ENCODE measurements at places on chromosomes 3 and 15.

DNA sequence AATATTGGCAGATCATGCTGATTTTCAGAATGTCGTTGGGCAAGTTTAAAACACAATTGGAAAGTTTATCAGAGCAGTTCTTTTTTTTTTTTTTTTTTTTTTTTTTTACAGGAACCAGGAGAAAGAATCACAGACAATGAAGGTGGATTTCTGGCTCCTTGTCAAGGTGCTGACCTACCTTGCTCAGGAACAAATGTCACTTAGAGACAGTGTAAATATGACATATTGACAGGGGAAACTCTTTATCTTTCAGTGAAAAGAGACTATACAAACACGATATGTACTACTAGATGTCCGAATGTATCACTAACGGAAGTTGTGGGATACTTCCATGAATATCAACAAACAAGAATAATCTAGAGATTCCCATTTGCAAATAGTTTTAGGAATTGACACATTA, 237.3 kb downstream of the FMN1 start:
- no peak for DNase-seq

- no peak for DNase-seq
Observed at GRCh38 chr15:42365921-42366550, 6.7 kb downstream of the CAPN3 start.

- no peak for DNase-seq
Observed at GRCh38 chr3:114427285-114428043, 133.6 kb downstream of the TIGIT start.

DNA sequence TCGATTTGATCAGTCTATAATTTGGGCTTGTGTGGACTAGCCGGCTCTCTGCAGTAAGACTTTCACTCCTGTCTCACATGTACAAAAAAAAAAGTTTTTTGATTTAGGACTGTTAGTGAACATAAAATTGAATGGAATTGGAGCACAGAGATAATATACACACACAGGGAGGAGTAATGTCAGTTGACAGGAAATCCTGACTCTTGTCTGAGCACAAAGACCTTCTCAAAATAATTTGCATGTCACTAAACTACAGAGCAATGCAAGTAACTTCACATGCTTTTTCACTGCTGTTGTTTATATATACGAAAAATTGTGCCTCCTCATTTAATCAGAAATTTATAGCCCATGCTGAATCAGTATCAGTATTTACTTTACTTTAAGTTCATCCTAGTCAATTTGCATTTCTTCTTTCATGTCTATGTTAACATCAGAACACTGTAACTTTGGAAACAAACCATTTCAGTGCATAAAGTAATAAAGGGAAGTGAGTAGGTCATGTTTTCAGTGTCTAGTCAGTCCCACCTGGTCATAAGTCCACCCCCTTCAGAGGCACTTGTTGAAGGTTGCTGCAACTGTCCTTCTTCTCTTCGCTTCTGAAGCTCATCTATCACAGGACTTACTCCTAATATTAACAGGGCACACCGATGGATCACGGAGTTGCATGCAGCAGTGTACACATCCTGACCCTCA, 115.8 kb downstream of the FBXL22 start:
- DNase-seq: no peak

- no peak for DNase-seq
Observed at GRCh38 chr3:81245043-81245442, 516.4 kb downstream of the GBE1 start.

DNA sequence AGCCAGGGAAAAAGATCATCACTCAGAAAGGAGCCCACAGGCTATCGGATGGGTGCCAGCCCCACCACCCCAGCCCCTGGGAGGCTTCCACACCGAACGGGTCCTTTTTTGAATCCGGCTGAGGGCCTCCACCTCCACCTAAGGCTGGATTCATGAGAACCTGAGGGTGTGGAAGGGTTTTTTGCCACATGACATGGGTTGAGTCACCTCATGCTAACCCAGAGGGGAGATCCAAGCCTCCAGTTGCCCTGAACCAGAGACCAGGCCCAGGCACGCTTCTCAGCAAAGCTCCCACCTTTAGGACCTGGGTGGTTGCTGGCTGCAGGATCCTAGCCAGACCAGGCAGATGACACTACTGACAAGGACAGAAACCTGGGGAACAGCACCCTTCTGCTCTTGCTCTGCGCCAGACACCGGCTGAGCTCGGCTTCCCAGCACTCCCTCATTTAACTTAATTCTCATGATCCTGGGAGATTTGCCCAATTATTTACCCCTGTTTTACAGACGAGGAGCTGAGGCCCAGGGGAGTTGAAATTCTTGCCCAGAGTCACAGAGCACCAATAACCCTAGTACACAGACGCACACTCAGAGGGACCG, 25.6 kb downstream of the DUSP7 start:
- DNase-seq: no peak

- no peak for DNase-seq
Observed at GRCh38 chr3:99854756-99855298, 37.2 kb downstream of the CMSS1 start.

GRCh38 chr3:11641683-11642430, 1.9 kb downstream of the VGLL4 start:
- DNase-seq: no peak

- no peak for DNase-seq
Observed at GRCh38 chr3:158569794-158570193, 1.2 kb upstream of the MLF1 start.

- DNase-seq: peak; percentile 4
Observed at GRCh38 chr3:32614956-32615355, 44.3 kb upstream of the DYNC1LI1 start.

- peak; percentile 27 for DNase-seq
Observed at GRCh38 chr3:151871639-151872468, 1.6 kb upstream of the SUCNR1 start.

- no peak for DNase-seq
Observed at GRCh38 chr15:87224404-87224803, 1032.1 kb downstream of the NTRK3 start.

DNA sequence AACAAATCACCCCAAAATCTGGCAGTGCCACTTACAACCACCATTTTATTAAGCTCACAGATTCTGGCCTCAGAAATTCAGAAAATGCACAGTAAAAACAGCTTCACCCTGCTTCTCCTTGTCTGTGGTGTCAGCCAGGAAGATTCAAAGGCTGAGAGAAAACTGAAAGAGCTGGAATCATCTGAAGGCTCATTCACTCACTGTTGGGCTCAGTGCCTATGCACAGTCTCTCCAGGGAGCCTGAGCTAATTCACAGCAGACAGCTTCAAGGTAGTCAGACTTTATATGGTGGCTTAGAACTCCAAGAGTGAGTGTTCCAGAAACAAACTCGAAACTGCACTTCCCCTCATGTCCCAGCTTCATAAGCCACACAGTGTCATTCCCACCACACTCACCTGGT, 16.5 kb upstream of the PLOD2 start:
- DNase-seq: no peak

DNA sequence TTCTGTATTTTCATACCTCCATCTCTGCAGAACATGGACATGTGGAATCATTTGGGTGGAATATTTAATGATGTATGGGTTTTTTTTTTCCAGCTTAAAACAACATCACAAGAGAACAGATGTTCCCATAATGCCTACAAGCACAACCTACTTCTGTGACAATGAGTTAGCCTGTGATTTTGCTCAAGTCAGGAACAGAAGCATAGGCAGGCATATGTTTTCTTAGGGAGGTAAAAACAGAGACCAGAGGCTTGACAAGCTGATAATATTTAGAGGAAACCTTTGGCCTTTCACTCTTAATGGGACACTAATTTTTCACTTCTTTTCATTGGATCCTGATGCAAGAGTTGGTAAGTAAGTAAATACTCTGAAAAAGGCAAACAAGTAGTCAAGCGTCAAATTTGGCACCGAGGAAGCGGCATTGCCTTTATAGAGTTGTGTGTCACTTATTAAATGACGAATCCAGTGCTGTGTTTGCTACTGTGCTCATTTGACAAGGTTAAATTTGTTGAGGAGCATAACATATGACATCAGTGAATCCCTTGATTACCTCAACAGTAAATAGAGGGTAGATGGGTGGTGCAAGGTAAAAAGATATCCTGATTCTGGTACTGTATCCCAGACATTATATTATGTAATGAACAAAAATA, 66.7 kb upstream of the RBMS3 start:
- no peak for DNase-seq

- peak; percentile 86 for DNase-seq
Observed at GRCh38 chr3:110180733-110181132, 843.4 kb upstream of the DPPA4 start.

DNA sequence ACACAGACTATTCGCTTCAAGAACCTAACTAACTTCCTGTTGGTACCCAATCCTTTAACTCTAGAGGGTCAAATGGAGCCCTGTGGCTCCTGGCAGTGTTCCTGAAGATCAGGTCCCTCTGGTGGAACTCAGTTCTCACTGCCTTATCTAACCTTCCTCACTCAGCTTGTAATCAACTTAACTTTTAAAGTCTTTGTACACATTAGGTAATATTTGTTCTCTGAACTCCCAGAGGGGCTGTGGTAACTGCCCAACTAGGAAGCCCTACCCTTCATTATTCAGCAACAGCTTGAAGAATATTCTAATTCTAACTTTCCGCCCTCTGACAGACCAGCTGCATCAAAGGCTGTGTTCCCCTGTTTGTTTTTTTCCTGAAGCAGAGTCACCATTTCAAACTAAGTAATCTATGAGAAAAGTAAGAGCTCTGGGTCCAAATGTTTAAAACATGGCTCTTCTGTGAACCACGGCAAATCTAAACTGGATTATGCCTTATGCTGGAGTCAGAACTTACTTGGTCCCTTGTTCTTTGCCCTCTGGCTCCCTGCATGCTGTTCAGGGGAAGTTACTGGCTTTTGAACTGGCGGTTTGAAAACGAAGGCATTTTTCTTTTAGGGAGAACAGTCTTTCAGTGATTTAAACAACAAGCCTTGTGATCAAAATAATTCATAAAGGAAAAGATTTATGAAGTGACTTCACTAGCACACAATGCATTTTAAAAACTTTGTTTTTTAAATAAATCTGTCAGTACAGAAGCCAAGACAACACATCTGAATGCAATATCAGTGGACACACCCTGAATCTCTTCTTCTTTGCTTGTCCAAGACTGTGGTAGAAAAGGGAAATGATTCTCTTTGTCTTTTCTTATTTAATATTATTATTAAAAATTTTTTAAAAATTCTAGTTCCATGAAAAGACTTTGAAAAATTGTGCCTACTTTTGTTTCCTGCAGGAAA, 365.6 kb downstream of the TIGIT start:
- DNase-seq: no peak

- no peak for DNase-seq
Observed at GRCh38 chr15:70494852-70495571, 268.3 kb downstream of the UACA start.

- DNase-seq: no peak
Observed at GRCh38 chr3:178436773-178437172, 99.5 kb upstream of the KCNMB2 start.

- DNase-seq: no peak
Observed at GRCh38 chr3:116444115-116444747, 1.1 kb downstream of the LSAMP start.

DNA sequence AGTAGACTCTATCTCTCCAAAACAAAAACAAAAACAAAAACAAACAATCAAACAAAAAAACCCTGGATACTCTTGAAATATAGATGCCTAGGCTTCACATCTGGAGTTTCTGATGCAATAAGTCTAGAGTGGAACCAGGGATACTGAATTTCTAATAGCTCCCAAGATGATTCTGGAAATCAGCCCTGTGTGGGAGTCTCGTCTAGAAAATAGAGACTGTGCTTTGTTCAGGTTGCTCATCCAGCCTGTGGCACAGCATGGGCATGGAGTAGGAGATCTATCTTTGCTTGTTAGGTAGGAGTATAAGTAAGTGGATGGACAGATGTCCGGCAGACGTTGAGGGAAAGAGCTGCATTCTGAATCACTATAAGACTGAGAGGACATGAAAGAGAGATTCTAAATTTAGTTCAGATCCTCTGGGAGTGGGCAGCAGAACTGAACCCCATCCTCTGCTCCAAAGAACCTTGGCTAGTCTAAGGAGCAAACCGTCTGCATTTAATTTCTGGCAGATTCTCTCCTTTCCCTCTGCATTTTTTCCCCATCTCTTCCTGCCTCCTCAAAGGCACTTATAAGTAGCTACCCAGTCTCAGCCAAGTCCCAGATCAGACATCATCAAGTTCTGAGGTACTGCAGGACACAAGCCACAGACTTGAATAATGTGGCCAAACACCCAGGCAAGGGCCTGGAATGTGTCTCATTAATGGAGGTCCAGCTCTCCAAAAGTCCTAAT, 92.6 kb upstream of the STRIT1 start:
- DNase-seq: no peak

DNA sequence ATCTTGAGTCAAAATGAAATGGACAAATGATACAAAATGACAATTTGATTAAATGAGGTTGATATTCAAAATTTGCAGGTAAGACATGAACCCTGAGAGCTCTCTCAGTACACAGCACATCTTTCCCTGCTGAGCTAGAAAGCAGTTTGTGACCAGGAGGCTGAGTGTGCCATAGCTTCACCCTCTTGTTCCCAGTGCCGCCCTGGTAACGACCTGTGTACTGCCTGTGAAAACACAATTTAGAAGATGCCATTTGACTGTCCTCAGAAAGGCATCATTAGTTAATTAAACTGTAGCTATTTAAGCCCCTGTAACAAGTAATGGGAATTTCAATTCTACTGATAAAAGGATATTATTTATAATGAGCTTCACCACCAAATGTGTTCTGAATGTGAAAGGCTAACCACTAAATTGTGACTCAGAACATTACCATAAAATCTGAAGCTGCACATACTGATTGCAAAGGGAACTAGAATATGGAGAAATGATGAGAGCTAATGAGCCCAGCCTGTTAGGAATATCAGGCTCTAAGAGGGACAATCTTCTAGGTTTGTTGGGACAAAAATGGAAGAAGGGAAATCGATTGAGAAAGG, 212.9 kb upstream of the ARPP21 start:
- DNase-seq: no peak

DNA sequence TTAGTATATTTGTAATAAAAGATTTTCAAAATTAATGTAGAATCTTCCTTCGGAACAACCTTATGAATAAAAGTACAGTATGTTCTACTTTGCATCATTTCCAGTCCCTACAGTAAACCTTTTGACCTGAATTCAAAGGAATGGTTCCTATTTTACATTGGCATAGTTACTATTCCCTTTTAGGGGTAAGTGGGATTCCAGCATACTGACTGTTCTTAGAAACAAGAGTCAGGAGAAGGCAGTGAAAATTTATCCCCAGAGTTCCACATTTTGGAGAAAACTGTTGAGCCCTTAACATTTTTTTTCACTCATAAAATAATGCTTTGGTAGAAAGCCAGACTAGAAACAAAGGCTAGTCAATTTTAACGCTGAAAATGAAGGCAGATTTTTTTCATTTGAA, 78.1 kb downstream of the P3H2 start:
- no peak for DNase-seq

GRCh38 chr15:46961795-46962194, 755.5 kb upstream of the SEMA6D start:
- no peak for DNase-seq

DNA sequence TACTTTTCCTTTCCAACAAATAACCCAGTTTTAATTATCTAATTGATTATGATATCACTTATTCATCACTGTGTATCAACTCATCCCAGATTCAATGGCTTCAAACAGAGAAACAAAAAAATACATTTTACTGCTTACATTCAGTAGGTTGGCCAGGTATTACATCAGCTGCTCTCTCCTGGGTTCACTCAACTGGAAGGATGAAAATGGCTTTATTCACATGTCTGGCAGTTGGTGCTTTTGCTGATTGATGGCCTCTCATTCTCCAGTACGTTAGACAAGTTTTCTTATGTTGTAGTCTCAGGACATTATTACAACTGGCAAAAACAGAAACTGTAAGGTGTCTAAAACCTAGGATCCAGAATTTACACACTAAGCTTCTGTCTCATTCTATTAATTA, 811.0 kb upstream of the ALCAM start:
- no peak for DNase-seq
